Mucosa of descending colon (tissue), 3 donors: ENCODE measurements at places on chromosomes 13 and 19. TPM values are rescaled to one million over a fixed set of nuclear protein-coding genes. Genes with fewer than 3 reads are reported as not detected.

Gene ZNF579
- 6.2 TPM for total RNA-seq

Gene EPSTI1
- total RNA-seq, result 26.9 TPM

Gene ZNF460
- 25.7 TPM for total RNA-seq

Gene TRAPPC2B
- total RNA-seq, result 3.5 TPM

Gene ZNF99
- not detected for total RNA-seq

Gene LENG9
- total RNA-seq, result 21.6 TPM

Gene URAD
- total RNA-seq, result 17.9 TPM

Gene ELSPBP1
- not detected for total RNA-seq

Gene PSG11
- not detected for total RNA-seq

Gene POMP
- 68.4 TPM for total RNA-seq

Gene OR10H1
- 0.06 TPM for total RNA-seq

Gene MUC16
- under 0.01 TPM for total RNA-seq

Gene NLRP4
- total RNA-seq, result not detected

Gene ZNF627
- total RNA-seq, result 8.7 TPM

Gene EBI3
- 3.6 TPM for total RNA-seq

Gene ARRDC5
- total RNA-seq, result 0.22 TPM

Gene GDF15
- total RNA-seq, result 20.4 TPM

Gene SIGLEC12
- total RNA-seq, result 1.5 TPM

Gene OCEL1
- 38.1 TPM for total RNA-seq

Gene NCAN
- total RNA-seq, result not detected

Gene FGF22
- not detected for total RNA-seq

Gene ZNF100
- 6.3 TPM for total RNA-seq

Gene ACER1
- not detected for total RNA-seq

Gene SPRED3
- 0.82 TPM for total RNA-seq

Gene ADGRE1
- total RNA-seq, result 0.87 TPM

Gene LILRB2
- 4.7 TPM for total RNA-seq

Gene GNA15
- total RNA-seq, result 6.2 TPM

Gene ZNF570
- total RNA-seq, result 7.8 TPM

Gene LRRC63
- not detected for total RNA-seq

Gene NLRP11
- not detected for total RNA-seq

Gene CCDC61
- total RNA-seq, result 25.0 TPM

Gene ZNF540
- total RNA-seq, result 8.4 TPM

Gene ANKRD27
- 59.6 TPM for total RNA-seq

Gene YJEFN3
- total RNA-seq, result 12.6 TPM

Gene C13orf42
- not detected for total RNA-seq

Gene ZFP30
- total RNA-seq, result 11.0 TPM

Gene ZBTB7A
- total RNA-seq, result 112 TPM

Gene C1QTNF9B
- not detected for total RNA-seq

Gene POU2F2
- 3.9 TPM for total RNA-seq

Gene LMTK3
- 0.48 TPM for total RNA-seq

Gene TMEM86B
- total RNA-seq, result 4.5 TPM

Gene SEMA6B
- total RNA-seq, result 2.5 TPM

Gene C2CD4C
- 0.17 TPM for total RNA-seq

Gene SOX1
- not detected for total RNA-seq

Gene FXYD7
- total RNA-seq, result not detected

Gene THSD8
- total RNA-seq, result 1.5 TPM

Gene KRTDAP
- total RNA-seq, result not detected

Gene CLPTM1
- total RNA-seq, result 98.3 TPM

Gene CATSPERD
- total RNA-seq, result not detected

Gene LRFN3
- total RNA-seq, result 14.0 TPM

Gene GIPR
- total RNA-seq, result 6.8 TPM

Gene SPACA6
- 4.1 TPM for total RNA-seq

Gene CGB8
- not detected for total RNA-seq

Gene SLC10A2
- not detected for total RNA-seq
